ENCODE measurements at places on chromosomes 13 and 19.
A peak's percentile ranks its signal among the peaks of the same experiment; 100 is the strongest.

GRCh38 chr19:31339411-31339810, 9.8 kb downstream of the TSHZ3 start:
- DNase-seq = peak; percentile 65

DNA sequence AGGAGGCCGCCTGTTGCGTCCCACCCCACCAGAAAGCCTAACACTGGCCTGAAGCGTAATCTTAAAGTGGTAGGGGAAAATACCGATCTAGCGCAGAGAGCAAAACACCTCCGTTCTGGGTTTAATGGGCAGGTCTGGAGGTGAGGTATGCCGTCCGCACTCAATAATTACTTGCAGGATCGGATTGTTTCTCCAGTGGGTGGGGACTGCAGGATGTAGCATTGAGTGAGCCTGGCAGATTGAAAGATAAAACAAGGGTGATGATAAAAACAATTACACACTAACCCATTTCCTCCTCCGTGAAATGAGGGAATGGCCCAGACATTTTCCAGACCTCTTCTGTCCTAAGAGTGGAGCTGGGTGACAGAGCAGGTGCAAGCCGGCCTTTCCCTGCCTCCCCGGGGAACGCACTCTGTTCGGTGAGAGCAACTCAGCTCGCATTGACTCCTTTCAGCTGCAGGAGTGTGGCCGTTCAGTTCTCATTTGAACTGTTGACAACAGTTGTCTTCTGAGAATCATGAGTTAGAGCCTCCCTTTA, 110.2 kb upstream of the DOCK9 start:
- no peak for DNase-seq

GRCh38 chr13:51783428-51784094, 20.4 kb downstream of the DHRS12 start:
- DNase-seq = no peak

DNA sequence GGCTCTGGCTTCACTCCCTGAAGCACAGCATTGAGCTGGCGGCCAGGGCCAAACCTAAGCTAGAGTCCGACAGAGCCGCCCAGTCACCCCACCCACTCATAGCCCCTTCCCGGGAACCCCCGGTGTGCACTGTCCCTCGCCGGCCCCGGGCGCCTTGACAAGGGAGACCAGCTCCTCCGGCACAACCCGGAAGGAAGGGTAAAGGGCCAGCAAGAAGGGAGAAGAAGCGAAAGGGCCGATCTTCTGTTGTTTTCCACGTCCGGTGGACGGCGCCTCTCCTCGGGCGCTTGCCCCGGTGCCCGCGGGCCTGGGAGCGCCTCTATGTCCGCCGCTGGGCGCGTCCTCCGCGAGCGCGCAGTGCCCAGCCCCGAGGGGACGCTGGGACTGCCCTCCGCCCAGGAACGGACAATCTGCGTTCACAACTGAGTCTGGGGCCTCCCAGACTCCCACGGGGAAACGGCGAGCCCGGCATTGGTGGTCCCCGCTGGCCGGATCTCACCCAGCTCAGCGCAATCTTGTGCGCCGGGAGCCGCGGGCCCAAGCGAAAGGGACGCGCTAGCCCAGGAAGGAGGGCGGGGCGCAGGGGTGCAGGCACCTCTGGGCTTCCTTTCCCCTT, 172.5 kb upstream of the MIR17HG start:
- no peak for DNase-seq

Data from fibroblast of skin of abdomen (primary cell).